ENCODE measurements at places on chromosomes 1 and 21.

DNA sequence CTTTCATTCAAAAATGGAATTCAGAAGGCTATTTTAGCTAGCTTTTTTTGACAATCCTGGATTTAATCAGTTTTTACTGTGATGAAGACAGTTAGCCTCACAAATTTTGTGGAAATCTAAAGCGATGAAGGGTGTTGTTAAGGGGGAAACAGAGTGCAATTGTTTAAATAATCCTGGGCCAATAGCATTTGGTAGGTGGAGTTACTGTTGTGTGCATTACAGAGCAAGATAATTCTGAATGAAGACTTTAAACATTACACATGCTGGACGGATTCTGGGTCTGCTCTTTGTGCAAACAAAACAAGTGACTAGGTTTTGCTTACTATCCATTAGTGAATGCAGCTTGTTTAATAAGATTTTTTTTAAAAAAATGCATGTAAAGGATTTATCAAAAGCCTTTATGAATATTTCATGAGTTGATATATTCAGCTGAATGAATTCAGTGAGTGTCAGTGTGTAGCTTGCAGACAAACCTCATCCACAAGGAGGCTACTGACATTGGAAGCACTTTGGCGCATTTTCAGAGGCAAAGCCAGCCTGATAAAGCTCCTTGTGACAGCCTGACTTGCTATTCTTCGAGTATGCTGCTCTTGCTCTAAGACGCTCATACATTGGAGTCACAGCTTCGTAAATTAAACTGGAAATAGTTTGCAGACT, 199.6 kb downstream of the PDE4B start:
- DNase-seq, result no peak

DNA sequence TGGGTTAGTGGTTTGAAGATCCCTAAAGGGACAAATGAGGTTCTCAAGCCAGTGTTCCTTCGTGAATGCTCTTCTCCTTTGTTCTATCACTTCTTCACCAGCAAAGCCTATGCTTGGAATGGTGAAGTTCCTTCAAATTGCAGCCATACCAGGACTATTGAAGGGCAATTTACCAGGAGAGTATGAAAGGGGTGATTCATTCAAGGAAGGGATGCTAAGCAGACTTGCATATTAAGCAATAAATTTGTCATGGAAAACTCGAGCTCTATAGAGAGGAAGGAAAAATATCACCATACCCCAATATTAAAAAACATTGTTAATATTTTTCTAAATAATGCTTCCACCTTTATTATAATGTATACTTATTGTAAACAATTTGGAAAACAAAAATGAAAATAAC, 9.3 kb upstream of the TSNAX start:
- no peak for DNase-seq

DNA sequence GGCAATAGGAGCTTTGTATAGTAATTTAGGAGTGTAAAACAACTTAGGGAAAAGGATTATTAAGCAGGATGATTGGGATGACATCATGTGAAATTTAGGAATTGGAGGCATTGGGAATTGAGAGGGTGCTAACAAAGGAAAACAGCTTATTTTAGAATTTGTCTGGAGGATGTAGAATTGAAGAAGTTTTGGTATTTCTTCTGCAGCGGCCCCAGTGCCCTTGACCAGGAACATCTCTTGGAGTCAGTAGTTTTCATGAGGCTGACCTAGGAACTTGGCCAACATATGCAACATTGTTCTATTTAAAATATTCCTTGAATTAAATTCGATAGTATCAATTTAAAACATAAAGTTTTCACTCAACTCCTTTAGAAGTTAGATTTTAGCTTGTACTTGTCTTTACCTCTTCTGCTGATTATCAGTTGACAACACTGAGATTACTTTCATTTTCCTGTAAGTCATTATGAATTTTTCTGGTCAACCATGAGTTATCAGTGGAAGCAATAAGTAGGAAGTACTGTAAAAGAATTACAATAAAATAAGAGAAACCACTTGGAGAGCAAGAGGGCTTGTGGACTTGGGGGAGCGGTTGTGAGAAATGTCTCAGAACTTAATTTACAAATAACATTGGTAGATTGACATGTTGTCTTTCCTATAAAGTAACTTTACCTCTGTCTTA, 52.8 kb downstream of the DYRK1A start:
- DNase-seq, result no peak

GRCh38 chr1:244041466-244042120, 9.5 kb upstream of the ZBTB18 start:
- DNase-seq, result no peak

- DNase-seq, result no peak
These were observed 30.4 kb downstream of the TFAP2E start for GRCh38 chr1:35603468-35603867.

DNA sequence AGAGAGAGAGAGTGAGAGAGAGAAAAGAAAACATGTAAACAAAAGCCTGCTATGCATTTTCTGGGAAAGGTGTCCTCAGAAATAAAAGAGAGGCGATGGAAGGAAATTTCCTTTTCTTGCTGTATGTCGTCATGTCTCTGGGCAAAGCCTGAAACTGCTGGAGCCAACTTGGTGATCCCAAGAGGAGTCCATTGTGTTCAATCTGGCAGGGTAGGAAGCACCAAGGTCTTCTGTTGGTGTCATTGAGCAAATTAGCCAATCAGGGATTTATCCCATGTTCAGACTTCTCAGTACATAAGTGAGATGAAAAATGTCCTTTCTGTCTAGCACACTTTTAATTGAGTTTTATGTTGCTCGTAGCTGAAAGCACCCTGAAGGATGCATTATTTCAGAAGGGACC, 260.0 kb upstream of the KAZN start:
- DNase-seq, result no peak

- no peak for DNase-seq
These were observed 25.3 kb upstream of the IGSF3 start for GRCh38 chr1:116692879-116693278.

GRCh38 chr1:119631086-119631432, 17.0 kb downstream of the ZNF697 start:
- peak; percentile 80 for DNase-seq

DNA sequence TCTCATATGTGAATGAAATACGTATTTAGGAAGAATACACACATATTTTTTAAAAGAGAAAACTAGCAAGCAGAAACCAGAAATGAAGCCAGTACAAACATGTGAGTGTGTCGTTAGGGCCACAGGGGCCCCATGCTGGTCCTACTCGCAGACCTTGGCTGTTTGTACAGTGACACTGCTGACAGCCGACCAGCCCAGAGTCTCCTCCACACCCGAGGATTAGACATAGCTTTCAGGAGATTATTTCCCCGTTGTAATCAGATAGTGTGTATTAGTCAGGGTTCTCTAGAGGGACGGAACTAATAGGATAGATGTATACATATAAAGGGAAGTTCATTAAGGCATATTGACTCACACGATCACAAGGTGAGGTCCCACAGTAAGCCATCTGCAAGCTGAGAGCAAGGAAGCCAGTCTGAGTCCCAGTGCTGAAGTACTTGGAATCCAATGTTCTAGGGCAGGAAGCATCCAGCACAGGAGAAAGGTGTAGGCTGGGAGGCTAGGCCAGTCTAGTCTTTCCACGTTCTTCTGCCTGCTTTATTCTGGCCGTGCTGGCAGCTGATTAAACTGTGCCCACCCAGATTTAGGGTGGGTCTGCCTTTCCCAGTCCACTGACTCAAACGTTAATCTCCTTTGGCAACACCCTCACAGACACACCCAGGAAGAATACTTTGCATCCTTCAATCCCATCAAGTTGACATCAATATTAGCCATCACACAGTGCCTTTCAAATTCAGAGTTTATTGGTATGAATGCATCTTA, 51.2 kb downstream of the DIP2A start:
- DNase-seq, result no peak

DNA sequence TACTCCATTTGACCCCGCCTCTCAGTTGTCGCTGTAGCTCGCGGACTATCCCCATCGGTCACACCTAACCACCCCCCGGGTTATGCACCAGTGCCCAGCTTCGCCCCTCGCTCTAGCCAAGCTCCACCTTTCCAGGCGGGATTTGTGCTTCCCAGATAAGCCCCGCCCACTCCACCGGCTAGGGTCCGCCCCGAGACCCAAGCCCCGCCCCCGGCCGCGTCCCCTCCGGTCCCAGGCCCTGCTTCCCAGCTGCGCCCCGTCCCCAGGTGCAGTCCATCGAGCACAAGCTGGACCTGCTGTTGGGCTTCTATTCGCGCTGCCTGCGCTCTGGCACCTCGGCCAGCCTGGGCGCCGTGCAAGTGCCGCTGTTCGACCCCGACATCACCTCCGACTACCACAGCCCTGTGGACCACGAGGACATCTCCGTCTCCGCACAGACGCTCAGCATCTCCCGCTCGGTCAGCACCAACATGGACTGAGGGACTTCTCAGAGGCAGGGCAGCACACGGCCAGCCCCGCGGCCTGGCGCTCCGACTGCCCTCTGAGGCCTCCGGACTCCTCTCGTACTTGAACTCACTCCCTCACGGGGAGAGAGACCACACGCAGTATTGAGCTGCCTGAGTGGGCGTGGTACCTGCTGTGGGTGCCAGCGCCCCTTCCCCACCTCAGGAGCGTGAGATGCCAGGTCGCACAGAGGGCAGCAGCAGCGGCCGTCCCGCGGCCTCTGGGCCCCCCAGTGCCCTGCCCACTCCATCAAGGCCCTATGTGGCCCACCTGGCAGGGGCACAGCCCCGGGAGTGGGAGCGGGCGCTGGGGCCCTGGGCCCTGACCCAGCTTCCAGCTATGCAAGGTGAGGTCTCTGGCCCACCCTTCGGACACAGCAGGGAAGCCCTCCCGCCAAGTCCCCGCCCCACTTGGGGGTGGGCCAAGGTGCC, 23.9 kb downstream of the CITED4 start:
- no peak for DNase-seq

DNA sequence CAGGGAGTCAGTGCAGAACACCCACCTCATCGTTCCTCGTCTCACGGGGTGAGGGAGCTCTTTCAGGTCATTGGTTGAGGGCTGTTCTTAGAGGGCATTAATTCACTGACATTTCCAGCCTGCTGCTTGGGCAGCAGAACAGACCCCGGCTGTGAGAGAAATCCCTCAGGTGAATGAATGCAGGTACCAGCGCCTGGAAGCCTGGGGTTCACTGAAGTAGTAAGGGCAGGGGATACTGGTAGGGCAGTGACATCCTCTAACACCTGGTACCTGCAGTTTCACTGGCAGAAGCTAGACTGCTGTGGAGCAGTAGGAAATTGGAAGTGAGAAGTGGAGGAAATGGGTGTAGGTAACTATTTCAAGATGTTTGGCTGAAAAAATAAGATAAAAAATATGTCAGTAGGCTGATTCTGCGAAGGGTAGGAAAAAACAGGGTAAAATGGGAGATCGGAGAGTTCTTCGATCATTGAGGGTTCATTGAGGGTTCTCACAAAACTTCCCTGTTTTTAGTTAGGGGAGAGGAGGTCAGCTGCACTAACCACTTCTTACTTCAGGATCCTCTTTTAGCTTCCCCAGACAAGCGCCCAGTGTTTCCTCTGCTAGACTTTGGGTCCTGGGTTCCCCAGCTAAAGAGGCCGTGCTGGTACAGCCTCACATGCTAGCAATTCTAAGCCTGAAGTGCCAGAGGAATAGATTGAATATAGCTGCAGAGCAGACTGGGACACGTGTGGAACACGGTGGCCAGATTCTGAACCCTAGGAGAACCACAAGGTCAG, 55.2 kb downstream of the RNF220 start:
- DNase-seq, result peak; percentile 46

DNA sequence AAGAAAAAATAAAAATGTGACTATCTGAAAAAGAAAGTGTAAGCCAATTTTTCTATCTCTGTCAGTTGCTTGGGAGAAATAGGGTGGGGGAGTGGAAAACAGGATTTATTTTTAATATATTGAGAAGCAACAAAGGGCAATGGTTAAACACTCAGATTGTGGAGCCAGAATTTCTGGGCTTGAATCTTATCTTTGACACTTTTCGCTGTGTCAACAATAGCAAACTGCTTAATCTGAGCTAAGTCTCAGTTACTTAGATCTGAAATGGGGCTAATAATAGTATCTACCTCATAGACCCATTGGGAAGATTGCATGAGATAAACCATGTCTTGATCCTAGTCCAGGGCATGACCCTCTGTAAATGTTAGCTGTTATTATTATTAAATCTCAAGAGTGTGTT, 468.1 kb downstream of the ADGRL2 start:
- DNase-seq, result no peak

GRCh38 chr1:230054092-230054749, 12.8 kb upstream of the GALNT2 start:
- no peak for DNase-seq

GRCh38 chr1:23799570-23800399, 769 bp downstream of the GALE start:
- peak; percentile 94 for DNase-seq

DNA sequence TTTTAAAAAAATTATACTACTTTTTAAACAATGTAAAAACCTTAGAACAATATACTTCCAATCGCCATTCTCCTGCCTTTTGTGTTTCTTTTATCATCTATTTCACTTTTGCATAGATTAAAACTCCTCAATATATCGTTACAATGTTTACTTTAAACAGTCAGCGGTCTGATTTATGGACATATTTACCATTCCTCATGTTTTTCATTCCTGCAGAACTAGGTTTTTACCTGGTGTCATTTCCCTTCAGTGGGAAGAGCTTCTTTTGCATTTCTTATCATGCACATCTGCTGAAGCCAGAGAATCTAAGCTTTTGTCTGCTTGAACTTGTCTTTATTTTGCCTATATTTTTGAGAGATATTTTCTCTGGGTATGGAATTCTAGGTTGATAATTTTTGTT, 277.4 kb upstream of the PLXNA2 start:
- no peak for DNase-seq

DNA sequence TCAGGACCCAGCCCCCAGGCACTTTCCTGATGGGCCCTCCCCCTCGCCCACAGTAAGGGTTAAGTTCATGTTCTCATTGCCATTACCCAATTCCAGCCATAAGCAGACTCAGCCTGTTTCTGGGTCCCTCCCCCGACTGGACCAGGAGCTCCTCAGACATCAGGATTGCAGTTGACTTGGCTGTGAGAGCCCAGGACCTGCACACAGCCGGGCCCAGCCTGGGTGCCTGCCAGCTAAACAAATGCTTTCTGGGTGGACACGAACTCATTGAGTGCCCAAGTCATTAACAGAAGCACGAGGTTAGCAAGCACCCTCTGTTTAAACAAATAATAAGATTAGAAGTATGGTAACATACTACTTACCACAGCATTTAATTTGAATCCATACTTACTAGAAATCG, 147.9 kb upstream of the POU3F1 start:
- peak; percentile 72 for DNase-seq

GRCh38 chr1:221454096-221454495, 287.8 kb downstream of the DUSP10 start:
- DNase-seq, result no peak

DNA sequence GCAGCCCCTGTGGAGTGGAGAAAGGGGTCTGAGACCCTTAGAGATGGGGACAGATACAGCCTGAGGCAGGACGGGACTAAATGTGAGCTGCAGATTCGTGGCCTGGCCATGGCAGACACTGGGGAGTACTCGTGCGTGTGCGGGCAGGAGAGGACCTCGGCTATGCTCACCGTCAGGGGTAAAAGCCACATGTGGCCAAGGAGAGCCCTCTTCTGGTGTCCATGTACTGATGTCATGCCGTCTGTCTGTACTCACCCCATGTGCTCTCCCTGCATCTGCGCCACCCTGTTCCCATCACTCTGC, 84.7 kb downstream of the OBSCN start:
- no peak for DNase-seq

- no peak for DNase-seq
These were observed 61.2 kb downstream of the OLFML3 start for GRCh38 chr1:114040273-114041015.

- no peak for DNase-seq
These were observed 10.3 kb downstream of the ARHGEF2 start for GRCh38 chr1:155968051-155968400.

GRCh38 chr1:210978316-210978973, 155.5 kb downstream of the KCNH1 start:
- no peak for DNase-seq

GRCh38 chr1:214331827-214332423, 51.0 kb downstream of the SMYD2 start:
- no peak for DNase-seq
